ENCODE measurements at places on chromosomes 11 and 22.

DNA sequence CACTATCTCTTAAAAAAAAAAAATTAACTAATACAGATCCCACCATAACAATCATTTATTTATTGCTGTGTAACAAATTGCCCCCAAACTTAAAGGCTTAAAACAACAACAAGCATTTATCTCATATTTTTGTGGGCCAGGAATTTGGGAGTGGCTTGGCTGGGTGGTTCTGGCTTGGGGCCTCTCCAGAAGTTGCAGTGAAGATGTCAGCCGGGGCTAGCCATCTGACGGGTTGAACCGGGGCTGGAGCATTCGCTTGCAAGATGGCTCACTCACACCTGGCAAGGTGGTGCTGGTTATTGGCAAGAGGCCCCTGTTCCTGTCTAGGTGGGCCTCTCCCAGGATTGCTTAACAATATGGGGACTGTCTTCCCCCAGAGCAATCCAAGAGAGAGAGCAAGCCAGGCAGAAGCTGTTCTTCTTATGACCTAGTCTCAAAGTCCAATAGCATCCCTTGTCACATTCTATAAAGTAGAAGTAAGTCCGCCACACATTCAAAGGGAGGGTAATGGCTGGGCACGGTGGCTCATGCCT lies 29.5 kb downstream of the ACO2 start:
- no peak for DNase-seq

DNA sequence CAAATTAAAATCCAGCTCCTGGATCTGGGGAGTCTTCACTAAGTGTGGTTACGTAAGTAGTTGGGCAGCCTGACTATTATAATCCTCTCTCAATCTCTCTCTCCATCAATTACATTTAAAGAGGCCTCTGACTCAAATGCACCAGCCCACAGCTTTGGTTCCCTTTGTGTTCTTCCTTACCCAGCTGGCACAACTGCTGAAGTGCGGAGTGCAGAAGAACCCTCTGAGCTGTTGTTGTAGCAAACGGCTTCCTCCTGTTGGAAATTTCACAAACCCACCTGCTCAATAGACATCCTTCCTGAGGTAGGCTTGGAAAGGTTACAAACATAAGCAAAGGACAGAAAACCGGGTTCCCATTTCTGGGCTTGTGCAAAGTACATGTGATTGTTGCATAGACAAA lies 17.0 kb upstream of the SORL1 start:
- no peak for DNase-seq

DNA sequence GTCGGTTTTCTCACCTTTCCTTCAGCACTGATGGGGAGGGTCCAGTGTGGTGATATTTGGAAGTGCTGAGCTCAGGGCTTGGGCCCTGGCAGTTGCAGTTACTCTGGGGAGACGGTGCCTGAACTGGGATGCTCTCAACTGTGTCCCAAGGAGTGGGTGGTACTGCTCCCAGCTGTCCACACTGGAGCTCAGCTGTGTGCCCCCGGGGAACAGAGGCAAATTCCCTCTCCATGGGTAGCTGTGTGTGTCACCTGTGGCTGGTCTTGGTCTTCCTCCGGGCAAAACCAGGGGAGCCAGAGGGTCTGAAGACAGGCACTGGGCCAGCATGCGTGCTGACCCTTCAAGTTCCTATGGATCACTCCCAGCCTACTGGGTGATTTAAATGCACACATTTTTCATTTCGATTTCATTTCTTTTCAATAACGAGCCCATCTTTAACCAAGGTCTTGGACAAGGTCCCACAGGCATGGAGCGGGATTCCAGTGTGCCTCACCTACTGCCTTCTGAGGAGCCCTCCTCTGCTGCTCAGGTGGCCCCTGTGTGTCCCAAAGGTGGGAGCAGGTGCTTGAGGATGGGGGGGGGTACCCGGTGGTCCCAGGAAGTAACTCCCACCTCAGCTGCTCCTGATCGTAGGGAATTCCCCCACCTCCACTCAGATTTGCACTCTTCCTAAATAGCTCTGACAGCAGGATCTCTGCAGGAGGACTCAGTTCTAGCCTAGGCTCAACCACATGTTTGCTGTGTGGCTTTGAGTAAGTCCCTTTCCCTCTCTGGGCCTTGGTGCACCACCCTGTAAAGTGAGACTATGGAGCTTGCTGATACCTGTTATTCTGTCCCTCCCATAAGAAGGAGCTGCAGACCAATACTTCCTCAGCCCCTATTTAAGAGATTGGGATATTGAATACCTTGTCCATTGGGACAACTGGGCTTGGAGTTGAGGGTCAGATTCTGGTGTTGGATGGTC lies 16.8 kb downstream of the PRDM11 start:
- DNase-seq, result no peak

DNA sequence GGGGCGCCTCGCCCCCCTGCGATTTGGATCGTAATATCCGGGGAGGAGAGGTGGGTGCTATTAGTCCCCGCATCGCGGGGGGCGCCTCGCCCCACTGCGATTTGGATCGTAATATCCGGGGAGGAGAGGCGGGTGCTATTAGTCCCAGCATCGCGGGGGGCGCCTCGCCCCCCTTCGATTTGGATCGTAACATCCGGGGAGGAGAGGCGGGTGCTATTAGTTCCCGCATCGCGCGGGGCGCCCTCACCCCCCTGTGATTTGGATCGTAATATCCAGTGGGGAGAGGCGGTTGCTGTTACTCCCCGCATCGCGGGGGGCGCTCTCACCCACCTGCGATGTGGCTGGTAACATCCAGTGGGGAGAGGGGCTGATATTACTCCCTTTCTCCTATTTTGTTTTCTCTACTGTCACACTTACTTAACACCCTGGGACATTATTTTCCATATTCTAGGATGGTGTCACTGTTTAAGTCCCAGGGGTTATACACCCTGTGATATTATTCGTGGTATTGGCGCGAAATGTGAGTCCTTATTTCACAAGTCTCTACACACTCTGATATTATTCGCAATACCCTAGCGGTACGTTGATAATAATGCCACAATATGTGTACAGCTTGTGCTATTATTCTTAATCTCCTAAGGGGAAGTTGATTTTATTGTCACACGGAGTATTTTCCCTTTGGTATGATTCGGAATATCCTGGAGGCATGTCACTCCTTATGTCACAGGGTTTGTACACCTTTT lies 57.8 kb upstream of the ALDH3B2 start:
- no peak for DNase-seq

DNA sequence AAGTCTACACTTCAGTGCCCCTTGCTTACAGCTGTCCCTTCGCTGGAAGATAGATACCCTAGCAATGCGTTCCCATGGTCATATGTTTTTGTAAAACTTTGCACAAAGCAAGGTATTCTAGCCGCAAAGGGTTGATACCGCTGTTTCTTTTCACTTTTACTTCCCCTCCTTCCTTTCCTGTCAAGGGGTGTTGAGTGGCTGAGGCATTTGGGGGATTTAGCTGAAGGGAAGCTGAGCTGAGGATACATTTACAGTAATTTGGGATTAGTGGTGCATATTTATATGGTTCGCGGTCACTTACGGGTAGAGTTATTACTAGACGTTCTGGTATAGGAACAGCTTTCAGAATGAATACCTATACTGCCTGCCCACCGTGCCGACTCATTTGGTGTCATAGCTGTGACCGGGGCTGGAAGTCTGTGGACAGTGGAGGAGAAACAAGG lies 86.9 kb upstream of the WNT11 start:
- no peak for DNase-seq

DNA sequence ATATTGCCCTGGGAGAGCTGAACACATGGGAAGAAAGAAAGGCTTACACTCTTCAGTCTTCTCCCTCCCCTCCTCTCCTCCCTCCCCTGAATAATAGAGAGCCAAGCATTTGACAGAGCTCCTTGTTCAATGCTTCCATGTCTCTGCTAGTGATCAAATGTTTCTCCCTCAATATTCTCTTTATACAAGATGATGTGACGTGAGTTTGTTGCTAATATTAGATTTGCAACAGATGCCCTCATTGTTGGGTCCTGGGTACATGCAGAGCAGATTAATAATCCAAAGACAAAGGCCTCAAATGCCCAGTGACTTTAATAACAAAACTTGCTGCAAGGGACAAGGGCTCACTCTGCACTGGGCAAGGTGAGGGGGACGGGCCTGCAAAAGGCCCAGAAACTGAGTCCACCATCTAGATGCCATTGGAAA lies 7.1 kb upstream of the ENDOD1 start:
- no peak for DNase-seq

DNA sequence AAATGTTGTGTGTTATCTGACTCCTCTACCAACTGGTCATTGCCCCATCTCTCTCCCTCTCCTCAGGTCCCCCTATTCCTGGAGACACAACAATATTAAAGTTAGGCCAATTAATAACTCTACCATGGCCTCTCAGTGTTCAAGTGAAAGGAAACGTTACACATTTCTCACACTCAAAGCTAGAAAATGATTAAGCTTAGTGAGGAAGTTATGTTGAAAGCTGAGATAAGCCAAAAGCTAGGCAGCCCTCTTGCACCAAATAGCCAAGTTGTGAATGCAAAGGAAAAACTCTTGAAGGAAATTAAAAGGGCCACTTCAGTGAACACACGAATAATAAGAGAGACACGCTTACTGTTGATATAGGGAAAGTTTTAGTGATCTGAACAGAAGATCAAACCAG lies 6.9 kb downstream of the DLG2 start:
- DNase-seq, result no peak

- no peak for DNase-seq
Measured at GRCh38 chr11:44356351-44356750, 46.4 kb upstream of the ALX4 start.

DNA sequence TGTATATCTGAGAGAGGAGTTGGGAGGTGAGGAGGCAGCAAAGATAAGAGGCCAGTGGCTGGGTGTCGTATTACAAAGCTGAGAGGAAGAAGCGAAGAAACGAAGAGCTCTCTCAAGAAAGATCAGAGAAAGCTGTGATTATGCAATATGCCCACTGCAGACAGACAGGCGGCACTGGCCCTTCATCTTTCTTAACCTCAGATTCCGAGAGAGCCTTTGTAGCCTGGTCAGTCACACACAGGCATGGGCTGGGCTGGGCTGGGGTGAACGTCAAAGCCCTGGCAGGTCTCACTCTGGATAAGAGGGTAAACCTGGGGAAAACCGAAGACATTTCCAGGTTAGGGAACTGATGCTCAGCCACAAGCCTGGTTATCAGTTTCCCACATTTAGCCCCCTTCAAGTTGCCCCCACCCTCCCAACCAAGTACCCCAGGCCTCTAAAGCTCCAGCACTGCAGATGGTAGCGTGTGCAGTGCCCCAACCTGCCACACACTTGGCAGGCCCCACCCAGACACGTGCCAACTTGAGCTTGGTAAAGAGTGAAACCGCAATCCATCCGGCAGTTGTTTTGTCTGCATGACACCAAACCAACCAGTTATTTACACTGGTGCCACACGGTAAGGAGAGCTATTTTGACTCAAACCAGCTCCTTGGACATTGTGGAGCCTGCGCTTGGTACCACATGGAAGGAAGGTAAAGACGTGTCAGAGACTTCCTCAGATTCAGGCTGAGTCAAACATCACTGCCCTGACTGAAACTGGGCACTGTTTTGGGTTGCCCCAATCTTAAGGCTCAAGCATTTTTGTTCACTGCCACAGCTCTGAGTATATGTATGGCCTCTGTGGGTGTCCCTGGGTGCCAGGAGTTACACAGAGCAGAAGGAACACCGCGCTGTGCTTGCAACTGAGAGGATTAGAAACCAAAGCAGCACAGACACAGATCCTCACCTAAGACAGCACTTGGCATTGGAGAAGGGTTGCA lies 135.9 kb downstream of the FDX1 start:
- no peak for DNase-seq
